ENCODE measurements at places on chromosomes 1 and 21.

GRCh38 chr1:235058695-235059094 lies 69.9 kb downstream of the TOMM20 start:
- no peak for DNase-seq

DNA sequence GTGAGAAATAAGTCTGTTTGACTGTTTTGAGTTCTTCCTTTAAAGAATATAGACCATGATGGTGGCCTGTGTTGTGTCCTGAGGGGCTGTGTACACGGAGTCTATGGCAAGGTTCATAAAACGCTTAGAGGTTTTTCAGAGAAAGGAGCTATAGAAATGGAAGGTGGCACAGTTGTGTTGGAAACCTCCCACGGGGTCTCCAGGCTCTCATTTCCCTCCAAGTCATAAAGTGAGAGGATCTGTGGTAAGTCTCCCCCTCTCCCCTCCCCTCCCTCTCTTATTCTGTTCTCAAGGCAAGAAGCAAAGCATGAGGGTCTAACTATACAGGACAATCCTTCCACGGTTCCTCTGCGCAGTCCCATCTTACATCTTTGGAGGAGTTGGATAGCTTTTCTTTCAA lies 139.2 kb downstream of the KIF26B start:
- no peak for DNase-seq

DNA sequence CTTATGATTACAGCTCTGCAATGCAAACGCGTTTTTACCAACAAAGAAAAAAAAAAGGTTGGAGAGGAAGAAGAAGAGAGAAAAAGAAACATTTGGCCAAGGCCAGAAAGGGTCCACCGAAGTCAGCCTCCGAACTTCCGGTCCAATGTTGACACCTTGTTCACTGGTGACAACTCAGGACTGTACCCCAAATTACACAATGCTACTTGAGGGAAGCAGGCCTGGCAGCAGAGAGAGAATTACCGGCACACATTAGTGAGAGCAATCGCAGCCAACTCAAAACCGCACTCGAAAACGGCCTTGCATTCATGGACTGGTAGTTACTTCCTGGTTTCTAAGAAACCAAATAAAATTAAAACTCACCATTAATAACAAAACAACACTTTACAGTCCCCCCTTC lies 652.5 kb downstream of the KIF26B start:
- no peak for DNase-seq

GRCh38 chr1:198717510-198717909 lies 78.7 kb downstream of the PTPRC start:
- DNase-seq: no peak

GRCh38 chr1:161902182-161902581 lies 121.5 kb downstream of the OLFML2B start:
- DNase-seq: no peak

- no peak for DNase-seq
Observed at GRCh38 chr1:205247130-205247921, 19.6 kb downstream of the TMCC2 start.
